Activated CD4-positive, alpha-beta T cell treated with anti-CD3 and anti-CD28 coated beads for 36 hours (primary cell): ENCODE measurements at places on chromosomes 4 and X. TPM values are rescaled to one million over a fixed set of nuclear protein-coding genes. Genes with fewer than 3 reads are reported as not detected.

Gene TEX11
- not detected for total RNA-seq

Gene NEUROG2
- total RNA-seq: not detected

Gene TCEAL5
- not detected for total RNA-seq

Gene RNF212
- 2.4 TPM for total RNA-seq

Gene RPGR
- 6.4 TPM for total RNA-seq

Gene PPEF2
- total RNA-seq: 0.09 TPM

Gene GRID2
- total RNA-seq: not detected

Gene ETDB
- total RNA-seq: not detected

Gene DRD5
- total RNA-seq: not detected

Gene KLB
- total RNA-seq: not detected

Gene ATOH1
- total RNA-seq: not detected

Gene GPR82
- total RNA-seq: 0.05 TPM

Gene RBMXL3
- not detected for total RNA-seq

Gene NPNT
- not detected for total RNA-seq

Gene RTL5
- total RNA-seq: 0.33 TPM

Gene SPATA4
- total RNA-seq: not detected

Gene MAGEB10
- not detected for total RNA-seq

Gene RTL9
- 0.14 TPM for total RNA-seq

Gene SPP1
- not detected for total RNA-seq

Gene UGT8
- 0.18 TPM for total RNA-seq

Gene PABPC4L
- total RNA-seq: not detected

Gene CCDC120
- 3.1 TPM for total RNA-seq

Gene LONRF3
- total RNA-seq: 1.9 TPM

Gene RASL11B
- total RNA-seq: 0.25 TPM

Gene LEF1
- 302 TPM for total RNA-seq
